Fibroblast of skin of left quadriceps (primary cell): ENCODE measurements at places on chromosomes 11 and 22.

DNA sequence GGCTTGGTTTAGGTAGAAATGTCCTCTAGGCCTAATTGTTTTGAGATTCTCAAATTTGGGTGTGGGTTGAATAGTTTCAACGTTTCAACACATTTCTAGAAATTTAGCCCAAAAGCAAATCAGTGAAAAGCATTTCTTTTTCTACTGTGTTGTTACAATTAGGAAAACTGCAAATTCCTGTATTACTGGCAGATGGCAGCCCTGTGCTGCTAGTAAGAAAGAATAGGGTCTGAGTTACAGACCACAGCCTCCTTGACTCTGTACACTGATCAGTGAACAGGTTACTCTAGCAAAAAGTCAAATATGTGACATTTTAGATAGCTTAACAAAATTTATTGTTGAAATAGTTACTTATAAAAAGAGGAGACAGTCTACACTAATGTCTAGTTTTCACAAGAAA is 703.0 kb downstream of the JRKL start:
- no peak for DNase-seq

DNA sequence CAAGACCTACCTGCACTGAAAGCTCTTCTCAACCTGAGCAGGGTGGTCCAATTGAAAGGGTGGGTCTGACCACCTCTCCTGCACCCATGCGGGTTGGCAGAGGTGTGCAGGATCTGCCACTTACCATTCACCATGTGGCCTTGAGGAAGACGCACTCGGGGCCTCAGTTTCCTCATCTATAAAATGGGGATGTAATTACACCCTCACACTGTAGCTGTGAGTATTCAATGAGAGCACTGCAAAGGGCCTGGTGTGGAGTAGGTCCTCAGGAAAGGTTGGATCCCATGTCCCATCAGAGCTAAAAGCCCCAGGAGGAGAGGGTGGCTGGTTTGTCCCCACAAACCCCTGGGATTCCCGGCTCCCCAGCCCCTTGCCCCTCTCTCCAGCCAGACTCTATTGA is 557 bp upstream of the TAGLN start:
- DNase-seq = no peak

- no peak for DNase-seq
Measured at GRCh38 chr11:33344611-33345010, 87.4 kb downstream of the HIPK3 start.

GRCh38 chr11:122322329-122322728 is 206.3 kb upstream of the BLID start:
- DNase-seq = peak; percentile 29

GRCh38 chr11:126359431-126360048 is 4.1 kb downstream of the ST3GAL4 start:
- DNase-seq = peak; percentile 84

DNA sequence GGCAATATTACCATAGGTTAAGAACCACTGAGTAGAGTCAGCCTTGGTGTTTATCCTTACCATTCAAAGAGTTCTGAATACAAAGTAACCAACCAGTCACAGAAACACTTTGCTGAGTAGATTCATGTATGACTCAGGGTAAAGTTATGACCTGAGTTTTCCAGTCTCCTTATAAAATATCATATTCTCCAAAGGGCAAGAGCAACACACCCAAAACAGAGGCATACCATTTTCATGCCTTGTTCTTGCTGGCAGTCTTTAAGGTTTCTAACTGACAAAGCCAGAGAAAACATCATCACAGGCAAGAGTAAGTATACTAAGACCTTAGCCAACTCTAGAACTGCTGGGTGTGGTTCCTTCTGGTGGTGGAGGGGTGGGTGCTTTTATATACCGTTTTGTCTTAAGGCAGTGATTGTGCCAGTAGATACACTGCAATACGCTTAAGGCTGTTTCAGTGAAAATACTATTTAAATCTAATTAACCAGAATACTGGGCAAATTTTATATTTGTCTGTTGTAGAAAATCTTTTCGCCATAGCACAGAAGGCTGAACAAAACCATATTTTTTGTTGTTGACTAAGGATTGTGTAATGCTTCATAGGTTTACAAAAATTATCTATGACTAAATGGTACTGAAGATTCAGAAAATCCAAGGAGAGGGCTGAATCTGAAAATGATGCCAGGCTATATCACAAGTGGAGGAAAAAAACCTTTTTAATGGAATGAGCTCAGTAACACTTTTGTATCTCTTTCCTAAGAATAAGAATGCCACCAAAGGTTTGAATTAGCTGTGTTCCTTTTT is 3.0 kb downstream of the ATL3 start:
- peak; percentile 83 for DNase-seq

- no peak for DNase-seq
Measured at GRCh38 chr11:73188301-73188700, 29.8 kb upstream of the P2RY2 start.

DNA sequence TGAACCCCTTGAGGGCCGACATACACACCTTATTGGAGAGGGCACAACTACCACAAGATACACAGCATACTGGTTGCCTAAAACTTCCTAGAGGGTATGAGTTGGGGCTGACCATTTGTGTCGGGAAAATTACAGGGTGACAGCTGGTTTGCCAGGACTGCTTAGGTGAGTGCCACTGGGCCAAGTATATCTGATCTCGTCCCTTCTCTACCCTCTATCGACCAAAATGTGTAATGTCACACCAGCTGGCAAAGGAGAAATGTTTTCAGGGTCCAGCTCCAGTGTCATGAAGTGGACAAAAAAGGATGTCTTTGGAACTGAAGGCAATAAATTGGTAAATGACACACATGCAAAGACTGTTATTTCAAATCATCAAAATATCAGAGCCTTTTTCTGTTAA is 126.1 kb downstream of the PGR start:
- no peak for DNase-seq

- DNase-seq = no peak
Measured at GRCh38 chr11:1776331-1776851, 12.7 kb upstream of the CTSD start.

DNA sequence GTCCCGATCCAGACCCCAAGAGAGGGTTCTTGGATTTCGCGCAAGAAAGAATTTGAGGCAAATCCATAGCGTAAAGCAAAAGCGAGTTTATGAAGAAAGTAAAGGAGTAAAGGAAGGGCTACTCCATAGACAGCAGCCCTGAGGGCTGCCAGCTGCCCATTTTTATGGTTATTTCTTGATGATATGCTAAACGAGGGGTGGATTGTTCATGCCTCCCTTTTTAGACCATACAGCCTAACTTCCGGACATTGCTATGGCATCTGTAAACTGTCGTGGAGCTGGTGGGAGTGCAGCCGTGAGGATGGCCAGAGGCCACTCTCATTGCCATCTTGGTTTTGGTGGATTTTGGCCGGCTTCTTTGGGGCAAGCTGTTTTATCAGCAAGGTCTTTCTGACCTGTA is 19.4 kb upstream of the SHANK3 start:
- no peak for DNase-seq

GRCh38 chr11:126547161-126547560 is 191.7 kb downstream of the ST3GAL4 start:
- DNase-seq = peak; percentile 71

DNA sequence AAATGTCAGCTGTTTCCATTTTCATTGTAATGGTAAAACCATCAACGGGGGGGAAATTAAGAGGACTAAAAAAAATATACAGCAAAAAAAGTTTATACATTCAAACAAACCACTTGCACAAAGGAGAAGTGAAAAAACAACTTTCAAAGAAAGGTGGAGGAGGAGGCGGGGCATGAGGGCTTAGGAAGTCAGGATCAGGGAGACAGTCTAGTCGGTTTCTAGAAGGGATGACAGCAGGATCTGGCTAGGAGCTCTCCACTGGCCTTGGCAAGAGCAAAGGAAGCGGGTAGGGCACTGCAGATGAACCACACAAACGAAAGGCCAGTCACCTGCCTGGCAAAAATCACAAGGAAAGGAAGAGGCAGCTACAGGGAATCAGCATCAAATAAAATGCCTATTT is 31.0 kb downstream of the NAP1L4 start:
- DNase-seq = no peak

DNA sequence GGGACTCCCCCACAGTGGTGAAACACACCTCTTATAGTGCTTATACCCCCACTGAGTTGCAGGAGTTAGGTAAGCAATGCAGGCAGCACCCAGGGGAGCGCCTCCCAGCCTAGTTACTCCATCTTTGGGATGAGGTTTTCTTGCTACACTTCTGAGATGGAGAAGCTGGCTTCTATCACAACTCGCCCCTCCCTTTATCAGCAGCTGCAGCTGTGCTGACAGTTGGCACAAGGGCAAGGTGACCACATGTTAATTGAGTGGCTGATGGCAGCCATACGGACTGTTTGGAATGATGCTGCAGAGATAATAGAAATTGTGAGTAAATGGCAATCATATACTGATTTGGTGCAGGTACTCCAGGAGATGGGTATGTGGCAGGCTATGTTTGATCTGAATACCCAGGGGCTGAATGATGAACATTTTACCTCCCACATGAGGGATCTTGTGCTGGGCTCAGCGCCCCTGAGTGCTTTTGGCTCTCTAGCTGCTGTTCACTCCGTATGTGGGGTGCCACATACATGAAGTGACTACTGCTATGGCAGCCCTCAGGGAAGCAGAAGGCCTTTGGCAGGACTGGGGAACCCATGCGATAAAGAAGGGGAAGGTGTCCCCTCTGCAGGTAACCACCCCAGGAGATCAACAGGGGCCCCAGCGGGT is 29.2 kb upstream of the KCNA4 start:
- DNase-seq = no peak

- no peak for DNase-seq
Measured at GRCh38 chr11:66017321-66017720, 5.5 kb downstream of the CST6 start.

DNA sequence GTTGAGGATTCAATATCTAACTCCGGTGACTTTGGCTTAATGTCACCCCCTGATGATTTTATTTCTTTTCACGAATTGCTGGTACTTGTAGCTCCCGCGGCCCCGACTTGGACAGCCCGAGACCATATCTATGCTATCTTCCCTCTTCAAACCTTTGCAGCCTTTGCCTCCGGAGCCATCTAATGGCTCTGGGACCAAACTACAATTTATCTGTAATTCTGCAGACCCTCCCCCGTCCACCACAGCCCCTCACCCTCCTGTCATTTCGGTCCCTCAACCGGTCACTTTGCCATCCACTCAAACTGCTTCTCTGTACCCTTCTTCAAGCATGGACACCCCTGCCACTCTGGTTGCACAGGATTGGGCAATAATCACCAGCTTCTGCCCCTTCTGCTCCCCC is 25.7 kb upstream of the ALDH3B2 start:
- no peak for DNase-seq

DNA sequence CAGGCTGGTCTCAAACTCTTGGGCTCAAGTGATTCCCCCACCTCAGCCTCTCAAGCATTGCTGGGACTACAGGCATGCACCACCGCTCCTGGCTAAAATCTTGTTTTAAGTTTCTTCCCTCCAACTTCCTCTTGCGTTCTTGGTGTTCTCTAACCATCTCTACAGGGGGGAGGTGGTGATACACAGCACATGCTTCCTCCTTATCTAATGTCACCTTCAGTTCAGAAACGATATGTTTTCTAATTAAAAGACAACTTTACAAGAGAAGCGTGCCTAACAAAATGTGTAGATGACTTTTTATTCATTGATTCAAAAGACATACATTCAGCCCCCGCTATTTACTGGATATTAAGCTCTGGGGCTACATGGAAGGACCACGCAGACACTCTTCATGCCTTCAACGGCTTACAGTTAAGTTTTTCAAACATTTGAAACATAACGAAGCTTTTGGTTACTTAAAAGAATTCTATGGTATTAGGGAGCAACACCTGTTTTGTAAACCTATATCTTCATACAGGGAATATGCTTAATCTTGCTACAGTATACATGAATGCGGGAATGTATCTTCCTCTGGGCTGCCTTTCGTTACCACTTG is 933 bp upstream of the DLAT start:
- no peak for DNase-seq

DNA sequence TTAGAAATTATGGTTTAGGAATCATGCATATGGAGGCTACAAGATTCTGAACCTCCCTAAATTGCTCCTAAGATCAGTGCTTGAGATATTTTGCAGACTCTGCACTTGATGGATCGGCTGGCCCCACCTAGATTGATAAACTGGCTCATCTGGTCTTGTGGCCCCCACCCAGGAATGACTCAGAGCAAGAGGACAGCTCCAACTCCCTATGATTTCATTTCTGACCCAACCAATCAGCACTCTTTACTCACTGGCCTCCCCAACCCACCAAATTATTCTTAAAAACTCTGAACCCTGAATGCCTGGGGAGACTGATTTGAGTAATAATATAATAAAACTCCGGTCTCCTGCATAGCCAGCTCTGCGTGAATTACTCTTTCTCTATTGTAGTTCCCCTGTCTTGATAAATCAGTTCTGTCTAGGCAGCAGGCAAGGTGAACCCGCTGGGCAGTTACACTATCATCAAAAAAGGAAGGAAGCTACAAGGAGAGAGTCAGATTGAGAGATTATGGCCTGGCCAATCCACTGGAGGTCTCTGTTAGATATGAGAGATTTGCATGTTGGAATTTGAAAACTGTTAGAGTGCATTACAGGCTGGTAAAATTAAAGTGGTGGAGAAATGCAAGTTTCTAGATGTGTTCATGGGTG is 245.8 kb downstream of the CSNK2A3 start:
- DNase-seq = no peak

- DNase-seq = peak; percentile 96
Measured at GRCh38 chr22:23913661-23914353, 19.6 kb downstream of the MIF start.

DNA sequence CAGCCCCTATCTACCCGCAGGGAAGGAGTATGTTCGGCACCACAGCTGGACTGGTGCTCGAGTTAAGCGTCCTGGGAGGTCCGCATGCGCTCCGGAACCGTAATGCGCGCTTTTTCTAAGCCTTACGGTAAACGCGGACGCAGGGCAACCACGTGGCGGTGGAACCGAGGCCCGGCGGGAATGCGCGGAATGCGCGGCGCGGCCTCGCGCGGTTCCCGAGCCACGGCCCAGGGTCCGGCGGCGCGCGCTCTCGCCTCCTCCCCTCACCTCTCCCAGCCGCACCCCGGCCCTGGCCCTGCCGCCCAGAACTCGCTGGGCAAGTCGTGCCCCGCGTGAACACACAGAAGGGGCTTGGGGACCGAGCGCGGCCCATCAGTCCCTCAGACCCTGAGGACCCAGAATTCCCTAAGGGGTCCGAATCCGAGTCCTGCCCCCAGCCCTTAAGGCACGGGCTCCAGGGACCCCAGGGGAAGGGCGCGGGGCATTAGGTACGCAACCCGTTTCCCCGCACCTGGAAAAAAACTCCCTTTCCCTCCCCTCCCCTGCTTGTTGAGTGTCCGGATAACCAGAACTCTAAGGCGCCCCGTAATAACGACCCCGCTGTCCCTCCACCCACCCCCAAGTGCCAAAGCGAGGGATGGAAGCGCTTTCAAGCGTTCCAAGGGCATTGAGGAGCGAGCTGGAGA is 4.3 kb upstream of the CCND1 start:
- peak; percentile 86 for DNase-seq

GRCh38 chr11:73152086-73152853 is 10.2 kb upstream of the FCHSD2 start:
- DNase-seq = no peak

DNA sequence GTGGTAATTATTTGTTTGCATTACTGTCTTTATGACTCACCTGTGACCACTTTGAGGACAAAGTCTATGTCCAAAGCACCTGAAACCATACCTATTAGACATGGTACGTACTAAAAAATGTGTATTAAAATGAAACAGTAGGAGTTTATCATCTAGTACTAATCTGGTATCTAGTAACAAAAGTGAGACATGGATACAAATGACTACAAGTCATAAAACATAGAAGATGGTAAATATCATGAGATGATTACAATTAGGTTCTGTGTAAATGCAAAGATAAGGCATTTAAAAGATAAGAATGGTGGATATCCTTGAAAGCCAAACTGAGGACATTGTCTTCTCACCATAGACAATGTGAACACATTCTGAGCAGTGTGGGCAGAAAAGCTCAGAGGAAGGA is 113.5 kb upstream of the GUCY1A2 start:
- DNase-seq = no peak

- DNase-seq = no peak
Measured at GRCh38 chr11:120061036-120061760, 76.7 kb downstream of the TRIM29 start.
